ENCODE measurements at places on chromosomes 3 and 15. TPM values are rescaled to one million over a fixed set of nuclear protein-coding genes. Genes with fewer than 3 reads are reported as not detected.

GRCh38 chr3:24018784-24019570, 73.9 kb downstream of the NR1D2 start:
- no peaks in the 10 kb centered on the region for H3K4me1 ChIP-seq
- H3K27me3 ChIP-seq, result no peaks in the 10 kb centered on the region
- H3K27ac ChIP-seq, result no peak overlapping the region
- H3K4me3 ChIP-seq, result no peak overlapping the region
- no peaks in the 10 kb centered on the region for H3K36me3 ChIP-seq
- DNase-seq, result no peak

Gene ENTPD3
- 0.05 TPM for polyA plus RNA-seq

Gene ADGRG7
- polyA plus RNA-seq, result not detected

DNA sequence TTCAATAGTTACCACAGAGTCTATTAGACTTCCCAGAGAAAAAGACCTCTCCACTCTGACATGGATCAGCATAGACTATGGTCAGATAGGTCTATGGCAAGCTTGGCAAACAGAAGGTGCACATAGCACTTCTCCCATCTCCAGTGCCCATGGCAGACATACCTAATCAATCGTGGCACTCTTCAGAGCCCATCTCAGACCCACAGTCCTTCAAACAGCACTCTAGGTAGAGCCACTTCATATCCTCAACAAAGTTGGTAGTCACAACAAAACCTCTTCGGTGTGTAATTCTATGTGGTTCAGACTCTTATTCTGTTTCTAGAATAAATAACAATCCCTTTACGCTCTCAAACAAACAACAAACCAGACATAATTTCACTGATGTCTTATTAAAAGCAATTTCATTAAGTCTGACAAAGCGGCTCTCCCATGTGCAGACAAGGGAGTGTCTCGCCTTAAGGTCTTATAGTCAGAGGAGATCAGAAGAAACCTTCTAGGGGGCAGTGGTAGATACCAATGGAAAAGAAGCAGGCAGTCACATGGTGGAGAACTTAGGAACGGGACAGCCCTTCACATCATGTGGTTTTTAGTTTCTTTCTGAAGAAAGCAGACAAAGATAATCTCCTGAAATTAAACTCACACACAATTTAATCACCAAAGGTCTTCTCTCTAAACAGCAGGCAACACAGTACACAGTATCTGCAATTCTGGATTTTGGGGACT, 483.4 kb downstream of the FOXP1 start:
- no peak overlapping the region for H3K4me3 ChIP-seq
- peaks cover 58% of the 10 kb centered on the region for H3K4me1 ChIP-seq
- DNase-seq, result no peak

DNA sequence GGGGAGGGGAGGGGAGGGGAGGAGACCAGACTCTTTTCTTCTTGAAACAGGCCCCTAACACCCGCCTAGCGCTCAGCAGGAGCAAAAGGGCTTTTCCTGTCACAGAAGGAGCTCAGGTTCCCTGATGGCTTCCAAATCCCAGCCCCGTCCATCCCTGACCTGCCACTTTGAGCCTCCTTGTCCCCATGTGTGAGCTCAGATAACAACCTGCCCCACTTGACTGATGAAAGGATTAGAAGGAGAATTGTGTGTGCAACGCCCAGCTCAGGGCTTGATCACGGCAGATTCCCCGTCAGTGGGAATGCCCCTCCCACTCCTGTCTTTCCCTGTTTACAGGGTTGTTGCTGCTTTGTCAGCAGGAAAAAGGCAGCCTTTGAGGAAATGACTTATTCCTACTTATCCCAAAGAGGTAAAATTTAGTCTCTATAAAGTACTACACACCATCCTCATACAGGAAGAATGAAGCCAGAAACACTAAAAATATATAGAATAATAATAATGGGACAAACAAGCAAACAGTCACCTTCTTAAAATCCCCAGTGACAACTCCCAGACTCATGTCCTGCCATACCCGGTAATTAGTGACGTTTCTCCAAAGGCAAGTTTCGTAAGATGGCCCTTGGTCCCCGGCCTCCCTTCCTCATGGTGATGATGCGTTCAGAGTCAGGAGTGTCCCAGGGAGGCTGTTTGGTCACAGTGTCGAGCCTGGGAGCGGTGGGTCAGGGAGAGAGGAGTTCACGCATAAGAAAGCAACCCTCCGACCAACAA, 6.1 kb upstream of the LRRC15 start:
- H3K27ac ChIP-seq, result no peak overlapping the region
- no peaks in the 10 kb centered on the region for H3K4me1 ChIP-seq
- no peak for DNase-seq
- no peaks in the 10 kb centered on the region for H3K27me3 ChIP-seq
- no peak overlapping the region for H3K4me3 ChIP-seq

Gene SNUPN
- polyA plus RNA-seq, result 31.7 TPM

Measured in SK-N-SH (cell line).